ENCODE measurements at places on chromosomes 13 and 19.
A peak's percentile ranks its signal among the peaks of the same experiment; 100 is the strongest.

DNA sequence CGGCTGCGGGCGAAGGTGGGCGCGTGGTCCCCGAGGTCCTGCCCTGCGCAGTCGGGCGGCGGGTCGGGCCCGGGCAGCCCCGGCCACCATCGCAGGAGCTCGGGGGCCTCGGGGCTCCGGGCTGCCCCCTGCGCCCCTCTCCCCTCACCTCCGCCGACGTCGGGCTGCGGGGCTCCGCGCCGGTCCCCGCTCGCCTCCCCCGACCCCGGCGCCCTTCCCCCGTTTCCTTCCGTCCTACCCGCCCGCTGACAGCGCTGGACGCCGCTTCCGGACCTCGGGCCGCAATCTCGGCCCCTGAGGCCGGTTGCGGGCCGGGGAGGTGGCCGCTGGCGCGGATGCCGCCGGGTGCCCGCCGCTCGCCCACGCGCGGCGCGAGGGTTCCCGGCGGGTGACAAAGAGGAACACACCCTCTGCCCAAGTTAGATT is 720 bp downstream of the FARP1 start:
- no peaks in the 10 kb centered on the region for H3K27me3 ChIP-seq
- peak overlapping the region; percentile 71 for H3K4me3 ChIP-seq
- peak; percentile 31 for DNase-seq
- peaks cover 12% of the 10 kb centered on the region for H3K4me1 ChIP-seq
- H3K27ac ChIP-seq = peak overlapping the region; percentile 81
- H3K36me3 ChIP-seq = no peaks in the 10 kb centered on the region

DNA sequence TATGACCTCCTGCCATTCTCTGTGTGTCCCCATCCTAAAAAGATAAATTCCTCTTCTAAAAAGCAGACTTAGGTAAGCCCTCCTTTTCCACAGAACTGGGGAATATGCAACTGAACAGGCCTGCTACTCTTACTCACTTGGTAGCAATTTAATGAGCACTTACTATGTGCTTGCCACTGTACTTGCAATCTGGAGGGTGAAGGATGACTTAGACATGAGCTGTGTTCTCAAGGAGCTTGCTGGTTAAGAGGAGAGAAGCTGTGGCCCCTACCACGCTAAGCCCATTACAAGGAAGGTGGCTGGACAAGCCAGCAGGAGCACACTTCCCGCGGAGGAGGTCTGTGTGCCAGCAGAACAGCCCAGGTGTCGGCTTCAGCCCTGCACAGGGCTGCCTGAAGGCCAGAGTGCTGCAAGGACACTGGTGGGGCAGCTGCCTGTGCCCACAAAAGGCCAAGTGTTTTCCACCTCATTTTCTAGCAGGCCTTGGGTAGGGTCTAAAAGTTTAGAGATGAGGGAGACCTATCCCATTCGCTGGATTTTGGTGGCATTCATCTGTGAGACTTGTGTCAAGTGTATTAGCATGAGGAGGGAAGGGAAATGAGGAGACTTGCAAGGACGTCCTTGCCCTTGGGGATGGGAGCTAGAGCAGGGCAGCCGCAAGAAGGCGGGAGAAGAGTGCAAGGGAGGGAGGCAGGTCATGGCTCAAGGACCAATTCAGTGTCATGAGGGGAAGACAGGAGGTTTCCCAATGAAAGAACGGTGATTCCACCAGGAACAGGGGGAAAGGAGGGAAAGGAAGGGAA is 52.0 kb downstream of the COL4A1 start:
- H3K27ac ChIP-seq = peak overlapping the region; percentile 24
- peaks cover 13% of the 10 kb centered on the region for H3K4me1 ChIP-seq
- H3K27me3 ChIP-seq = no peaks in the 10 kb centered on the region
- no peak overlapping the region for H3K4me3 ChIP-seq
- no peak for DNase-seq
- no peaks in the 10 kb centered on the region for H3K36me3 ChIP-seq

GRCh38 chr13:105595471-105595870 is 940.0 kb downstream of the EFNB2 start:
- no peaks in the 10 kb centered on the region for H3K4me1 ChIP-seq
- H3K36me3 ChIP-seq = no peaks in the 10 kb centered on the region
- no peak overlapping the region for H3K27ac ChIP-seq
- no peak overlapping the region for H3K4me3 ChIP-seq
- no peak for DNase-seq

GRCh38 chr13:66069570-66069969 is 1160.6 kb downstream of the PCDH9 start:
- no peaks in the 10 kb centered on the region for H3K4me1 ChIP-seq
- no peak overlapping the region for H3K4me3 ChIP-seq
- no peaks in the 10 kb centered on the region for H3K27me3 ChIP-seq
- H3K27ac ChIP-seq = no peak overlapping the region

GRCh38 chr19:14580623-14581237 is 2.2 kb upstream of the CLEC17A start:
- H3K4me1 ChIP-seq = no peaks in the 10 kb centered on the region
- no peak for DNase-seq
- no peak overlapping the region for H3K27ac ChIP-seq

GRCh38 chr13:56886398-56886797 is 254.3 kb upstream of the PRR20A start:
- no peaks in the 10 kb centered on the region for H3K36me3 ChIP-seq
- H3K4me3 ChIP-seq = no peak overlapping the region
- H3K27me3 ChIP-seq = no peaks in the 10 kb centered on the region
- no peak overlapping the region for H3K27ac ChIP-seq

DNA sequence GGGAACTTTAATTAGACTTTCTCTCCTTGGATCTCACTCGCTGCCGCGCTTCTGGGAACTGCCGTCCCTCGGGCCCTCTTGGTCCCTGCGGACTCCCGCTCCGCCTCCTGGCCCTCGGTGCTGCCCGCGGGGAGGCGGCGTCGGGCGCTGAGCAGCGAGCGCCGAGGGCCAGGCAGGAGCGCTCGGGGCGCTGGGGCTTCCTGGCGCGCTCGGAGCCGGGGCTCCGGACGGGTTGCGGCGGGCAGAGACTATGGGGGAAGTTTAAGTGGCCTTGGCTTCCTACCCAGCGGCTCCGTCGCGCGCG is 704 bp downstream of the CHST8 start:
- no peaks in the 10 kb centered on the region for H3K36me3 ChIP-seq
- H3K4me3 ChIP-seq = no peak overlapping the region
- H3K27me3 ChIP-seq = peaks cover 36% of the 10 kb centered on the region
- DNase-seq = peak; percentile 2

GRCh38 chr13:42277618-42278276 is 5.8 kb downstream of the AKAP11 start:
- no peak overlapping the region for H3K4me3 ChIP-seq
- no peak for DNase-seq
- peaks cover 31% of the 10 kb centered on the region for H3K4me1 ChIP-seq
- no peaks in the 10 kb centered on the region for H3K27me3 ChIP-seq
- no peaks in the 10 kb centered on the region for H3K36me3 ChIP-seq

DNA sequence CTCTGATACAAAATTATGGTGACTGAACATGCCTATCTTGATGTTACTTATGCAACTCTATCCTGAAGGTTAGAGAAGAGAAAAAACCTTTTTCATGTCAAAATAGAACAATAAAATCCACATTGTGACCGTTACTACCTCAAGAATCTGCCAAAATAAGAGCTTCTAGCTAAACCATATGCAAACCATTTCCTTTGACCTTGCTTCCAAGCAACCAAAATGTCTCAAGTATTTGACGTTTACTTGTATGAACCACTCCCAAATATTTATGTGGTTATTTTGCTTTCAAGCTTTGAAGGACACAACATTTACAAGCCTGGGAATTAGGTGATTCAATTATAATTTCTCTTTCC is 13.9 kb downstream of the FOXO1 start:
- no peak overlapping the region for H3K27ac ChIP-seq
- no peak overlapping the region for H3K4me3 ChIP-seq
- no peaks in the 10 kb centered on the region for H3K27me3 ChIP-seq
- no peak for DNase-seq
- peaks cover 3% of the 10 kb centered on the region for H3K4me1 ChIP-seq

GRCh38 chr19:30209617-30210600 is 162.3 kb upstream of the ZNF536 start:
- H3K27ac ChIP-seq = no peak overlapping the region
- no peaks in the 10 kb centered on the region for H3K27me3 ChIP-seq
- no peaks in the 10 kb centered on the region for H3K4me1 ChIP-seq
- no peaks in the 10 kb centered on the region for H3K36me3 ChIP-seq
